ENCODE measurements at places on chromosomes 4 and X.
A peak's percentile ranks its signal among the peaks of the same experiment; 100 is the strongest.

DNA sequence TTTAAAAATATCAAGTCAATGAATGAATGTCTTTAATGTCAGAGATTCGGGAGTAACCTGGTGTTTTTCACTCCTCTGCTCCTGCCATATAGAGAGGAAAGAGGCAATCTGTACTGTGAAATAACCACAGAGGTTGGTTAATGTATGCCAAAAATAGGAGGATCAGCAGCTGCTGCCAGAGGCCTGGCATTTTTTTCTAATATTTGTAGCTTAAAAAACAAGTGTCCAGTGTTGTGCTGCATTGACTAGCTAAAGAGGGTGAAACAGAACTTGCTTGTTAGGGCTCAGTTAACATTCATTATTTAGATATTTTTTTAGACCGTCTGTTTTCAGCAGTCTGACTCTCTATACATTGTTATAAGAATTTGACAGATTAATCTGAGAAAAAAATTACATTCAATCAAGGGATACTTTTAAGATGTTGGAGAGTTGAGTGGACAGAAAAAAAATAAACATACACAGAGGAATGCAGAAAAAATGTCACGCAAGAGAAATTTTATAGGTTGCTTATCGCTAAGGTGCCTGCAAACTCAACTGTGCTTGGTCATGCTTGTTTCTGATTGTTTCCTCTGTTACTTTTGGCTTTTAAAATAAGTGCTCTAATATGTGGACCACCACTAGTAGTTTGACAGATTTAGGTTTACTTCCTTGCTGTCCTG, 392.3 kb upstream of the GALNT7 start:
- no peak for DNase-seq

GRCh38 chrX:154724993-154725756, 25.7 kb downstream of the GAB3 start:
- DNase-seq = no peak

GRCh38 chrX:149515954-149516602, 11.0 kb upstream of the IDS start:
- no peak for DNase-seq

DNA sequence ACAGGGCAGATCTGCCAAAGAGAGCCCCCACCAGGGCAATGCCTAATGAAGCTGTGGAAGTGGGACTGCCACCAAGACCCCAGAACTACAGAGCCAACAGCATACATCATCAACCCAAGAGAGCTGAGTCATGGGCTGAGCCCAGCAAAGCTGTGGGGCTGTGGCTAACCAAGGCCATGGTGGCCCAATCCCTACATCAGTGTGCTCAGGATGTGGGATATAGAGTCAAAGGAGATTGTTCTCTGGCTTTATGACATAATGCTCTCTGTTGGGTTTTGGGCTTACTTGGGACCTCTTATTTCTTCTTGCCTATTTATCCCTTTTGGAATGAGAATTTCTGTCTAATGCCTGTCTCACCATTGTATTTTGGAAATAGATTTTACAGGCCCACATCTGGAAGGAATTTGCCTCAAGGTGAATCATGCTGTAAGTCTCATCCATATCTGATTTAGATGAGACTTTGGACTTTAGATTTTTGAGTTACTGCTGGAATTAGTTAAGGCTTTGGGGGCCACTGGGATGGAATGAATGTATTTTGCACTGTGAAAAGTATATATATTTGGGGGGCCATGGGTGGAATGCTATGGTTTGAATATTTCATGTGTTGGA, 5.4 kb upstream of the PRDM5 start:
- no peak for DNase-seq

GRCh38 chr4:113292371-113293042, 243.1 kb downstream of the ANK2 start:
- DNase-seq = peak; percentile 72

GRCh38 chrX:43666311-43666912, 10.3 kb downstream of the MAOA start:
- DNase-seq = no peak

GRCh38 chrX:38357747-38358673, 5.6 kb downstream of the OTC start:
- DNase-seq = no peak

GRCh38 chrX:135397652-135398051, 24.1 kb upstream of the SMIM10L2A start:
- DNase-seq = no peak

All from NT2/D1 (cell line).